ENCODE measurements at places on chromosomes 7 and 10.

DNA sequence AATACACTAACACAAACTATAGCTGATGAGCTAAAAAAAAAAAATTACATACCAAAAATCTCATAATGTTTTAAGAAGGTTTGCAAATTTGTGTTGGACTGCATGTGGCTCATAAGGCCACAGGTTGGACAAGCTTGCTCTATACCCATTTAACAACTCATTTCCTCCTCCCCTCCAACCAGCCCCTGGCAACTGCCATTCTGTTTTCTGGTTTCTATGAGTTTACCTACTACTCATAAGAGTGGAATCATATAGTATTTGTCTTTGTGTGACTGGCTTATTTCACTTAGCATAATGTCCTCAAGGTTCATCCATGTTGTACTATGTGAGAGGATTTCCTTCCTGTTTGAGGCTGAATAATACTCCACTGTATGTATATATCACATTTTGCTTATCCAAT, 100.4 kb upstream of the ARHGAP21 start:
- DNase-seq = no peak

DNA sequence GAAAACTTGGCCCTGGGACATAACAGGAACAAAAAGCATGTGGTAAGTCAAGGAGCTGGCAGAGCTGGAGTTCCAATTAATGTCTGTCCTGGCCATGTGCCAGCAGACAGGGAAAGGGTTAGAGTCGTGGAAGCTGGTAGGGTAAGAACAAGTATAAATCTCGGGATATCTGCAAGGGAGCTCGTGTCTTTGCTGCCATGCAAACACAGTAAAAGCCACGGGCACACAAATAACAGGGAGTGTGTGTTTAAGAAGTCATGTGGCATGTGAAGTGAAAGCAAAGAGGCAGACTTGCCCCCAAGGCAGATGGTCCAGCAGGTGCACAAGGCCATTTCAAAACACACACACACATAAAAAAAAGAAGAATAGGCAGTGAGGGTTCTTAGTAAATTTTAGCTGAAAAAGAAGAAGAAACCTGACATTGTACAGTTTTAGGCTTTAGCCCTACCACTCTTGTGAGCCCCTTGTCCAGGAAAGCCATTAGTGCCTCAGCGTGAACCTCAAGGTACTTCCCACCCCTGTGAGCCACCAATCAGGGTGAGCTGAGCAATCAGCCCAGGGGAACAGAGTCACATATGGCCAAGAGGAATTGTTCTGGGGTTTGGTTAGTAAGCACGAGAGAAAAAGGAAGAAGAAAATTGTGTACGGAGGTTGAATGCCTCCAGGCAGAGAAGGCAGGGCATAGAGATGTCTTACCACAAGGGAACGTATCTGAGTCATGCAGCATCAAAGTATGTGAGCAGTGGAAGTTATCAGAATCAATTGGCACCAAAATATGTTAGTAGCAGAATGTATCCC, 32.8 kb upstream of the ARHGAP12 start:
- no peak for DNase-seq

DNA sequence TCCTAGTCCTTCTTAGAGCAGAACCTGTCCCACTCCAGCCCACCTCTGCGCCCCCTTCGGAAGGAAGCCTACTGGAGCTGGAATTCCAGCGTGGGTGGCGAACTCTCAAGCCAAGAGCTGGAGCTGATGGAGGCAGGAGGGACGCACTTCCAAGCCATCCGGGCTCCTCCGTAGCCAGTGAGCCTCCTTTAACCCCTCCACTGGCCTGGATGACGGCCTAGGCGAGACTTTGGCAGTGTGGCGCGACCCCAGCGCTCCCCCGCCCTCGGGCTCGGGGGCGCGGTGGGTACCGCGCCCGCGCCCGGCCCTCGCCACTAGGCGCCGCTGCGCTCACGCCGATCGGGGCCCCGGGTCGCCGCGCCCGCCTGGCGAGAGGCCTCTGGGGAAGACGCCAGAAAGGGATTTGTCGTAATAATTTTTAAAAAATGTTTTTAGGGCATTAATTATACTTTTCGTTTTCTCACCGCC, 5.1 kb upstream of the EMX2 start:
- DNase-seq = peak; percentile 79

GRCh38 chr7:25846722-25847121, 305.3 kb upstream of the NFE2L3 start:
- no peak for DNase-seq

DNA sequence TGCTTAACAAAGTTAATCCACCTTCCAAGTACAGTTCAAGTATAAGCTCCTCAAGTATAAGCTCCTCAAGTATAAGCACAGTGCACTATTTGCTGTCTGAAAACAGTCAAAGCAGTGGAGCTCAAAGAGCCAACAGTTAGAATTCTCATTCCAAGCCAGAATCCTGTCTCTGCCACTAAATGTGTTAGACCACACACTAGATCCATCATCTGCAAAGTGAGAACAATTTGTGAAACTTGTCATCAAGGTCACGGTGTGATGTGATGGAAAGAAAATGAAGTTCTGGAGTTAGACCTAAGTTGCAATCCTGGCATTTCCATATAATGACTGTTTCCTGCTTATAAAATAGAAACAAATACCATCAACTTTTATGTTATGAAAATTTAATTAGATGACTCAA, 602.5 kb downstream of the TNS3 start:
- no peak for DNase-seq

DNA sequence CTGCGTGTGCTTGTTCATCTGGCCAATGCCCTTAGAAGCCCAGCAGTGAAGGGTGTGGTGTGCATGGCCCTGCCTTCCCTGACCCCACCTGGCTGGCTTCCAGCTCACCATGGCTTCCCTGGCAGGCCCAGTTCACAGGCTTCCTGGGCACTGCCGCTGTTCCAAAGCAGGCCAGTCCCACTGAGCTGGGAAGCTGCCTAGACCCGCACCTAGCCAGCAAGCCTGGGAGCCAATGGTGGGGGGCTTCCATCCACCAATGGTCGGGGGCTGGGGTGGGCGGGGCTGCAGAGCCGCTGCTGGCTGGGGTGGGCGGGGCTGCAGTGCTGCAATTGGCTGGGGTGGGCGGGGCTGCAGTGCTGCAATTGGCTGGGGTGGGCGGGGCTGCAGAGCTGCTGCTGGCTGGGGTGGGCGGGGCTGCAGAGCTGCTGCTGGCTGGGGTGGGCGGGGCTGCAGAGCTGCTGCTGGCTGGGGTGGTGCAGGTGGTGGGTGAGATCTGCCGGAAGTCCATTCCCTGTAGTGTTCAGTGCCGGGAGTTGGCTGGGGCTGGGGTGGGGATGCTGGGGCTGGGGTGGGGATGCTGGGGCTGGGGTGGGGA, 12.4 kb downstream of the CALY start:
- peak; percentile 71 for DNase-seq

GRCh38 chr10:27743877-27744801, 1.5 kb downstream of the MKX start:
- peak; percentile 30 for DNase-seq

DNA sequence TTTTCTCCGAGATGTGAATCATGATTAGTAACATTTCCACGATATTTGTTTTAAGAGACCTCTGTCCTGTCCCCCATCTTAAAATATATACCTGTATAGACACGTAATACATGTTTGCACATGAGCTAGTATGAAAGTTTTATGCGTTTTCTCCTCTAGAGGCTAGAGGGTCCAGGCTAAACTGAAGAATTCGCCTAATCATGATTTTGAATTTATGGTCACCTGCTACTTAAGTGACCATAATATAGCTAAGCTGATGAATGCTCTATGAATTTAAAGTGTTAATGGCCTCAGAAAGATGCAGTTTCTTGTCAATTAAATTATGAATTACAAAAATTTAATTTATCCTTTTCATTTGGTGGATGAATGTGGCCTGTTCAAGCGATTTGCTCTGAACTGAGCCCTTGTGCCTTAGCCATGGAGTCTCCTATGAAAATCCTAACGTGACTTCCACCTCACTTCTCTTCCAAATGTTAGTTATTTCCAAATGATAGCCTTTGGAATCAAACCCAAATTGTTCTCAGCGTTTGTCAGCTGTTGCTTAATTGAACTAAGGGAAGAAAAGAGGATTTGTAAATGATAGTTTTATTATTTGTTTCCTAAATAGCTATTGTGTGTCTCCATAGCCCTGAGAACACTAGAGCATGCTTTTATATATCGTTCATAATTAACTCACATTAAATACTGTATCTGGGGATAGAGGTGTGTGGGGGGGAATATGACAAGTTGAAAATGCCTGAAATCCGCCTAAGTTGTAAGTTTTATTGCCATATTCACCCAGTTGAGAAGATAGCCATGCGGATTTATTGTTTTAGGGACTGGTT, 2.3 kb downstream of the CELF2 start:
- no peak for DNase-seq

DNA sequence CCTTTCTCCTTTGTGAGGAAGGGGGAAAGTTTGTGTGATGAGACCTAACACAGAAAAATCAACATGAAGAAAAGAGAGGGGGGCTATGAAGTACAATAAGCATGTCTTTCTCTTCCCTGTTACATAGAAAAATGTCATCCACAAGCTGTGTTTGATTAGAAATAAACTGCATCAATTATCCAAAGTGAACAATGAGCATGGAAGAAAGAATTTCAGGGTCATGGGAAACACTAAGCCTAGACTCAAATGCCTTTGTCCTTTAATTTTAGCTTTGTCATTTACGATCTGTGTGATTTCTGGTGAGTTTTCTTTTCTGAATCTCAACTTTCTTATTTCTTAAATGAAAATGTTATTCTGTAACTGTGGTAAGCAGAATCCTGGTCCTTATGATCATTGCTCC, 121.0 kb downstream of the GNAI1 start:
- DNase-seq = no peak

Measured in GM20000 (cell line).